ENCODE measurements at places on chromosomes 1 and 21.

- no peak for DNase-seq
Measured at GRCh38 chr1:57131701-57132394, 166.0 kb upstream of the C8B start.

DNA sequence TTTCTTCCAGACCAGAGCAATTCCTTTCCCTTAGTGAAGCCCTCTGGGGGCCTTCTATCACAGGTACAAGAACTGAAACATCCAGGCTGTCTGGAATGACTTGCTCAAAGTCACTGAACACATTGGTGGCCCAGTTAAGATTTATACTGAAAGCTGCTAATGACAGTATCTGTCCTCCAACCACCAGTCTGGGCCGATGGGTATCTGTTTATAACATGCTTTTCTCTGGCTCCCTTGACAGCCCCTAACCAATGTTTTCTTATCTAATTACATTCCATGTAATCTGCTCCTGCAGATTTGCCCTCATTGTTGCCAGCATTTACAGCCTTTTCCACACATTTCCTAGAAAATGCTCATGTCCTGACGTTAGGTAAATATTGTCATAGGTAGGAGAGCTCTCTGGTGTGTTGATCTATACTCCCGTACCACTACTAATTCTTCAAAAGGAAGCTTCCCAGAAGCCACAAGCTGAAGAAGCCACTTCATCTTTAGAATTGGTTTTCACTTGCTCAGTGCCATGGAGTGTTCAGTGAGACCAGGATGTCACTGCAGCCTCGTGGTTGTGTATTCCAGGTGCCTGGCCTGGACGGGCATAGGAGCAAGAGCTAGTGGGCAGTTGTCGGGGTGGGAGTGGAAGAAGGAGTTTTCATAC, 163.9 kb downstream of the TSEN15 start:
- DNase-seq, result no peak

DNA sequence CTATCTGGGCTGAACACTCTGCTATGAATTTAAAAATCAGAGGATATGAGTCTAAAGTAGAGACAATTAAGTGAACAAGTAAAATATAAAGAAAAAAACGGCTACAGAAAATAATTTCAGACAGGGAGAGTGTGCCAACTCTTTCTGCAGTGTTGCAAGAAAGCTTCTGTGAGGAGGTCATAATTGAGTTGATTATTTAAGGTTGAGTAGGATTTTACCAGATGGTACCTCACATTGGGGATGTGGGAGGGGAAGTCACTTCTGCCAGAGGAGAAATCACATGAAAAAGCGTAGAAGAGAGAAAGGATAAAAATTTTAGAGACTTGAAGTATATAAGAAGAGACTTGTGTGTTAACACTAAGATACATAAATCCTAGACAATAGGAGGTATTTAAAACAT, 238.0 kb upstream of the NCAM2 start:
- no peak for DNase-seq

DNA sequence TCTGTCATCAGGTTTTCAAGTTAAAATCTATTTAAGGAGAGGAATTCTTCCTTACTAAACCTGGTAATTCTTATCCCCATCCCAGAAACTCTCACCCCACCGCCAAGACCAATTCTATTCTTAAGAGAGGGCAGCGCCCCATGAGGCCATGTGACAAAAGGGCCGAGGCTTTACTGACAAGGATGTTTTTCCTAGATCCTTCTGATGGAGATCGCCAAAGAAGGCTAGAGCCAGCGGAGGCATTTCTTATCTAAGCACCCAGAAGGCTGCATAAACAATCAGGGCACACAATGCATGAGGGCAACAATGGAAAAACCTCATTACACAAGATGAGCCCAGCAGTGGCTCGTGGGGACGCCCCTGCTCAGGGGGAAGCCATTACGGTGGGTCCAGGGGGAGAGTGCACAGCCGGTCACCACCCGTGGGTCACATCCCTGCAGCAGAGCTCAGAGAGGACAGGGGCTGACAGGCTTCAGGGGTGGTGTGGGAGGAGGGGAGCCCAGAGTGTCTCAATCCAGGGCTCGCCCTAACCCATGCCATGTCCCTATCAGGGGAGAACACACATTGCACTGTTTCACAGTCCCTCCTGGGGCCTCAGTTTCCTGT, 88.7 kb downstream of the ITPKB start:
- no peak for DNase-seq

DNA sequence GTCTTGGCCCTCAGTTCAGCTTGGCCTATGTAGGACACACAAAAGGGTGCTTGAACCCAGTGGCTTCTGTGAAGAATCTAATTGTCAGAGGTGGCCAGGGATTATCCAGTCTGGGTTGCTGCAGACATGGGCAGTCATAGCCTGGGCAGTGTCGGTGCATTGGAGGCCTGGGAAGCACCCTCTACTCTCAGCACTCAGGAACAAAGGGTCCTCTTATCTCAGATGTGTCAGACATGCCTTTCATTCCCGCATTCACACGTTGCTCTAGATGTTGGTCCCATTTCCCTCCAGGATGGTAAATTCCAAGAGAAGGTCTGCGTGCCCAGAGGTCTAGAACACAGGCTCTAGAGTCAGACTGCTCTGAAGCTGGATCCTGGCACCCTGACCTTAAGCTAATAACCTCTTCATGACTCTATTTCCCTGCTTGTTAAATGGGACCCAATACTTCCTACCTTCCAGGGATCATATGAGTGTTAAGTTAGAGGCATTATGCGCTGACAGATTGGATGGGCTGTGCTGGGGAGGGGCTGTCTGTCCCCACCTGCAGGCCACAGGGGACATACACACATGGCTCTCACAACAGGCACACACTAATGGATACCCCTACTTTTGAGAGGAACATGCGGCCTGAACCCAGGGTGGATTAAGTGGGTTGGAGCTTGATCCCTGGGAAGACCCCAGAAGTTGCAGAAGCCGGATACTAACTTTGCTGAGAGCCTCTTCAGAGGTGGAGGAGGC, 16.5 kb upstream of the EDN2 start:
- no peak for DNase-seq

DNA sequence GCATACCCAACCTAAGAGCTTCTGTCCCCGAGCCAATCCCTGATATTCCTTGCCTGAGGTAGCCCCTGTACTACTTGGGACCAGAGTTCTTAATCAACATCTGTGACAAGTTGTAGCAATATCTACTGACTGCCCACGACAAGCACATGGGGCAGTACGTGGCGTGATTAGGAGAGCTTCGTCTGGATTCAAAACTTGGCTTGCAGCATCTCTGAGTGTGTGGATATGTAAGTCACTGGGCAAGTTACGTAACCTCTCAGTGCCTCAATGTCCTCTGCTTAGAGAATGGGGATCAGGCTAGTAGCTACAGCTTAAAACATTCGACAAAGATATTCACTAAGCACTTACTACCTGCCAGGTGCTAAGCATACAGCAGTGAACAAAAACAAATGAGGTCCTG, 5.0 kb downstream of the HSPG2 start:
- no peak for DNase-seq

- DNase-seq, result no peak
Measured at GRCh38 chr1:28190337-28190979, 14.0 kb upstream of the PTAFR start.

DNA sequence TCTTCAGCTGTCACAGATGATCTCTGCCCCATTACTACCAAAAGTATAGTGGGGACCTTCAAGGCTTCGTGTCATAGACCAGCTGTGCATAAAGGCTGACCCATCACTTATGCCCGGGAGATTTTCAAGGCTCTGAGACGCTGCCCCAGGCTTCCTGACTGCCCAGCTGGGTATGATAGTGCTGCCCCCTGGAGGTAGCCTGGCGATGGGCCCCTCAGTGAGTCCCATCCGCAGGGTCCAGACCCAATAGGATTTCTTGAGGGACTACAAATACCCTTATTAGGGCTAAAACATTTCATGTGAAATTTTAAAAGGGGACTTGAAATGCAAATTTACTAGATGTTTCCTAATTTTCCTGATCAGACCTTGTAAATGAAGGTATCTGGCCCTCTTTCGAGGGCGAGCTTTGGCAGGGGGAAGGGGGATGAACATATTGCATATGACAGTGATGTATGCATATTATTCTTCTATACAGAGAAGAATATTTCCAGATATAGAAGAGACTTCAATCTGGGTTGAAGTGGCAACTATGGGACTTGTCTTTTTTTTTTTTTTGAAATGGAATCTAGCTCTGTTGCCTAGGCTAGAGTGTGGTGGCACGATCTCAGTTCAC, 11.7 kb upstream of the FCMR start:
- peak; percentile 47 for DNase-seq

GRCh38 chr1:14160781-14161180, 437.7 kb upstream of the KAZN start:
- DNase-seq, result no peak

DNA sequence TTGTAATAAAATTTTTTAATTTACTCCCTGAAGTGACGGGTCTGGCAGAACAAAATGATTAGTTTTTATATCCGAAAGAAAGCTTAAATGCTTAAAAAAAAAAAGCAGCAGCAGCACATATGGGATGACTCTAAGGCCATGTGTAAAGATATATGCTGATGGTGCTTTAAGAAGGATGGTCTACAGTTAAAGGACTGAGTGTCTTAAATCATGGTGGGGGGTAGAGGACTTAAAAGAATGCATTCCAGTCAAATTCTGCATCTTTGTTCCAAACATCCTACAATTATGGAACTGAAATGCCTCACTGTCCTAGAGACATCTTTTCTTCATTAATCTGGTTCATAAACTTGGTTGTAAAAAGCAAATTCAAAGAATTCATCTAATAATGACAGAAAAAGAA, 7.0 kb downstream of the KDM5B start:
- no peak for DNase-seq

DNA sequence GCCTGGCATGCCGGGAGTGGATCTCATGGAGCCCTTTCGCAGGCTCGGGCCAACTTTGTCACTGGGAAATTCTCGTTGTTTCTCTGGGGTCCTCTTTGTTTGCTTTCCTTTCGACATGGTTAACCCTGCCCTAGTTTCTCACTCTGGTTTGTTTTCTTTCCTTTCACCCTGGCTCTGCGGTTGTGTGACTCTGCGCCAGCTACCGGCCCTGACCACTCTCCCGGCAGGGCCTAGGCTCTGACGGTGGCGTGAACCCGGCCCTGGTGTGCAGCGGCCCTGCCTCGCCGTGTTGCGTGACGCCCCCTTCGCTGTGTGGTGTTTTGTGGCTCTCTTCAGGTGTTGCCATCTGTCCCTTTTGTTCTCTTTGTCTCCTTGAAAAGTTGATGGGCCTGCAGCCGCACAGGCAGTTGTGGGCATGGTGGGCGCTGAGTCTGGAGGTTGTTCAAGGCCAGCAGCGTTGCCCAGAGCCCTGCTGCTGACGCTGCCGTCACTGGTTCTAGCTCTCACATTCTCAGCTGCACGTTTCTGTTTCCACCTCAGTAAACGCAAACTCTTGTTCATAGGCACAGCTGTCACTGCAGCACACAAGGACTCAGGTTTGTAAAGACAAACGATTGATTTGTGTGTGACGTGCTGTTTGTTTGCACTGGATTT, 64.6 kb upstream of the DIP2A start:
- no peak for DNase-seq

GRCh38 chr1:190126728-190127127, 350.9 kb downstream of the BRINP3 start:
- DNase-seq, result no peak

GRCh38 chr1:240526312-240526711, 85.6 kb downstream of the GREM2 start:
- DNase-seq, result no peak

DNA sequence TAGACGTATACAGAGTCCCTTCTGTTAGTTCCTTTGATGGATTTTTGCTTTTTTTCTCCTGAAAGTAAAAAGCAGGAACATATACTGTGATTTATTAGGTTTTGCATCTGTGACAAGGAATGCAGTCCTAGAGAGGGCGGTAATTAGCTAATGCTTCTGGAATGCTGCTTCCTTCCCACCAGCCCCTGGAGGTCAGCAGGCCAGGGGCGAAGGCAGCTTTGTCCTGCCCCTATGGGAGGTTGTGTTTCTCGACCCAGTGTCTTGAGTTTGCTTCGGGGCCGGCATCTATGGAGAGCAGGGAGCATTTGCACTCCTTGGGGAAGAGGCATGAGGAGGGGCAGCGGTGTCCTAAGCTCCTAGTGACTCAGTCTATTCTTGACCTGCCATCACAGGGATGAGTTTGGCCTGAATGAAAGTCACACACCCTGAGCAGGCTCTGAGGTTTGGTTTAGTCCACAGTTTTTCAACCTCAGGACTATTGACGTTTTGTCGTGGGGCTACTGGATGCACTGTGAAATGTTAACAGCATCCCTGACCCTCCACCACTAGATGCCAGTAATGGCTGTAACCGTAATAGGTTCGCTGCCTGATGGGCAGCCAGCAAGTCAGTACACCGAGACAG, 85.0 kb upstream of the KCNJ15 start:
- DNase-seq, result no peak

- no peak for DNase-seq
Measured at GRCh38 chr1:233735847-233736246, 121.9 kb downstream of the KCNK1 start.

DNA sequence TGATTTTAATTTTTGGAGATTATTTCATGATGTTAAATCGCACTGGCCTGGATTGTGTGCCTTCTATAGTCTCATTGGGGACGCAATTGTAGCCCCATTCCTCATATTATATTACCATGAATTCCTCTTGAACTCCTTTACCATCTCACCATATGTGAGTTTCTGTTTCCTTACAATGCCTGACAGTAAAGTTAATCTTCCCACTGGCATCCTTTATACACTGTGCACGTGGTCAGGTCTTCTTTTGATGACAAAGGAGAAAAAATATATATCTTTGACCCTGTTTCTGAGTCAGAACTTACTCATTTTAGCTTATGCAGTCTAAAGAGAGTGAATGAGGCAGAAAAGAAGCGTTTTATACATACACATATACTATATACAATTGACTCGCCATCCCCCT, 774 bp upstream of the ABL2 start:
- DNase-seq, result no peak

GRCh38 chr1:20834780-20835179, 47.7 kb upstream of the HP1BP3 start:
- no peak for DNase-seq

- no peak for DNase-seq
Measured at GRCh38 chr1:241637046-241637590, 3.1 kb downstream of the CHML start.

DNA sequence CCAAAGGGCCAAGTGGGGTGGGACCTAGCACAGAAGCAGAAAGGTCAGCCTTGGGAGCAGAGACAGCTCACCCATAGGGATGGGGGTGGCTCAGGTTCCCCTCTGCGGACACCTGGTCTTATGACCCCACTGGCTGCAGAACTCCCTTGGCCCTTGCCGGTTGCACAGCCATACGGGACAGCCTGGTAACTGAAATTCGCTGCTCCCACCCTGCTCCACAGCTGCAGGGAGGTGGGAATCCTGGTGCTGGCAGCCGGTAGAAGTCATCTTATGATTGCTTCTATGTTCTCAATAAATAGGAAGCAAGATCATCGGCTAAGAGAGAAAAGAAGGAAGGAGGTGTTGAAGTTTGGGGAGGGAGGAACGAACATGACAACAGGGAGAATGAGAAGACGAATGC, 64.1 kb downstream of the HLCS start:
- DNase-seq, result no peak

- DNase-seq, result peak; percentile 48
Measured at GRCh38 chr1:65075123-65075976, 72.7 kb upstream of the AK4 start.

Data from stimulated activated CD4-positive, alpha-beta T cell treated with anti-CD3 and anti-CD28 coated beads, Interleukin-1b, Interleukin-23, amount 100 ng/mL, for 1 hour (primary cell).